Central memory CD8-positive, alpha-beta T cell (primary cell): ENCODE measurements at places on chromosomes 1 and 21.

DNA sequence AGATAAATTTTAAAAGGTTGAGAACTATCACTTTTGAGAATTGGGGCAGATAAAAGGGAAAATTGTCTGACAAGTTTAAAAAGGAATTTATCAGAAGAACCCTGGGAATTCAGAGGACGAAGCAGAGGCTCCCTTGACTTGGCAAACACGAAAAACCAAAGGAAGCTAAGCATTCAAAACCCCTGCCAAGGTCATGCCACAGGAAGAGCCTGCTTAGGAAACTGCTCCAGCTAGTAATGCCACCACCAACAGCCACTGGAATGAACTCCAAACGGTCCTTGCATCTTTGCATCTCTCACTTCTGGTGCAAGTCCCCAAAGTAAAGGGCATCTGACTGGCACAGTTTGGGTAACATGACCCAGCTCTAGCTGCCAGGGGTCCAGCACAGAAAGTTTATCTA lies 7.2 kb downstream of the GPBP1L1 start:
- H3K27me3 ChIP-seq = no peaks in the 10 kb centered on the region
- peaks cover 2% of the 10 kb centered on the region for H3K36me3 ChIP-seq
- no peak for DNase-seq
- peaks cover 69% of the 10 kb centered on the region for H3K4me1 ChIP-seq
- H3K4me3 ChIP-seq = peak overlapping the region; percentile 36

DNA sequence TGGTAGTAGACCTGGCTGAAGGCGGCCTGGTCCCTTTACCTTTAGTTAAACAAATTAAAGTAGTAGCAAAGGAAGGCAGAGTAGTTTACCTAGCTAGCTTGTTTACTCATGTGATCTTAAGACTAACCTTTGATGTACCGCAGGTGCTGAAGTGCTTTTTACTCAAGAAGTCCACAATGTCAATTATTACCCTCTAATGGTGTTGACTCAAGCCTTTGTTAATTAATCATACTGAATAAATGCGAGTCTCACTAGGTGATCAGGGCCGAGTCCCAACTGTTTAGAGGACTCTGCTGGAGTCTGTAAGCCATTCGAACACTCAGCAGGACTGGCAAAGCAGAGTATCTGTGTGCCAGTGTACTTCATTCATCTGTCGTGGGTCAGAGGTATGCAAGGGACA lies 381.1 kb upstream of the NCAM2 start:
- no peaks in the 10 kb centered on the region for H3K27me3 ChIP-seq
- no peaks in the 10 kb centered on the region for H3K36me3 ChIP-seq
- DNase-seq = no peak
- H3K27ac ChIP-seq = no peak overlapping the region

DNA sequence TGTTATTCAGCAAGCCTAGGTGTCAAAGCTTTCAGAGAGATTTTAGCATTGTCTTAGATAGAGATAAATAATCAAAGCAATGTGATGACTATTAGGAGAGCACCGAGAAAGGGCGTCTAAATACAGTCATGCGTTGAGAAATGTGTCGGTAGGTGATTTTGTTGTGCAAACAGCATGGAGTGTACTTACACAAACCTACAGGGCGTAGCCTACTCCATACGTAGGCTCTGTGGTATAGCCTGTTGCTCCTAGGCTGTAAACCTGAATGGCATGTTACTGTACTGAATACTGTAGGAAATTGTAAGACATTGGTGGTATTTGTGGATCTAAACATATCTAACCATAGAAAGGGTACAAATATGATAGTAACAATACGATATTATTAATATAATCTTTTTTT lies 31.8 kb downstream of the KIF1B start:
- peaks cover 18% of the 10 kb centered on the region for H3K4me1 ChIP-seq
- no peaks in the 10 kb centered on the region for H3K36me3 ChIP-seq
- no peak overlapping the region for H3K27ac ChIP-seq

- no peaks in the 10 kb centered on the region for H3K4me1 ChIP-seq
- no peak for DNase-seq
- peaks cover 29% of the 10 kb centered on the region for H3K27me3 ChIP-seq
- H3K27ac ChIP-seq = no peak overlapping the region
- H3K4me3 ChIP-seq = no peak overlapping the region
These were observed 131.3 kb upstream of the ARHGEF16 start for GRCh38 chr1:3323021-3323795.

GRCh38 chr1:33435096-33435820 lies 4.4 kb upstream of the PHC2 start:
- no peak overlapping the region for H3K4me3 ChIP-seq
- no peak overlapping the region for H3K27ac ChIP-seq
- H3K27me3 ChIP-seq = peaks cover 12% of the 10 kb centered on the region
- no peaks in the 10 kb centered on the region for H3K36me3 ChIP-seq
- DNase-seq = no peak
- H3K4me1 ChIP-seq = no peaks in the 10 kb centered on the region

- no peaks in the 10 kb centered on the region for H3K27me3 ChIP-seq
- DNase-seq = no peak
- H3K27ac ChIP-seq = no peak overlapping the region
- H3K4me1 ChIP-seq = no peaks in the 10 kb centered on the region
- no peak overlapping the region for H3K4me3 ChIP-seq
- peaks cover 55% of the 10 kb centered on the region for H3K36me3 ChIP-seq
These were observed 18.7 kb downstream of the EXOSC10 start for GRCh38 chr1:11080931-11081330.

DNA sequence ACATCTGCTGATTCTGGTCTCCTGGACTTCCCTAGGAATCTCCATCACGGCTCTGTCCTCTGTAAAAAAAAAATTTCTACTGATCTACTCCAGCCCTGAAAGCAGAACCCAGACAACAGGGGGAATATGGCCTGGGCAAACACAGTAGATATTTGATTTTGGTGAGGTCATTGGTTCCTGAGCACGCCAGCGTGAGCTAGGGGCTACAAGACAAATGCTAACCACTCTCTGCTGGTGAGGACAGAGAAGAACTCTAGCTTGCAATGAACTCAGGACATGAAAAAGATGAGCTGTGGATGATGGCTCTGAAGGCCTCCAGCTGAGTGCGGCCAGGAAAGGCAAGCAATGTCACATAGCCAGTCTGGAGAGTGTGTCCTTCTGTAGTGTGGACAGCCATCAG lies 17.2 kb upstream of the FYB2 start:
- H3K27me3 ChIP-seq = peaks cover 21% of the 10 kb centered on the region
- H3K4me3 ChIP-seq = no peak overlapping the region
- peaks cover 10% of the 10 kb centered on the region for H3K4me1 ChIP-seq
- no peaks in the 10 kb centered on the region for H3K36me3 ChIP-seq
- no peak overlapping the region for H3K27ac ChIP-seq

DNA sequence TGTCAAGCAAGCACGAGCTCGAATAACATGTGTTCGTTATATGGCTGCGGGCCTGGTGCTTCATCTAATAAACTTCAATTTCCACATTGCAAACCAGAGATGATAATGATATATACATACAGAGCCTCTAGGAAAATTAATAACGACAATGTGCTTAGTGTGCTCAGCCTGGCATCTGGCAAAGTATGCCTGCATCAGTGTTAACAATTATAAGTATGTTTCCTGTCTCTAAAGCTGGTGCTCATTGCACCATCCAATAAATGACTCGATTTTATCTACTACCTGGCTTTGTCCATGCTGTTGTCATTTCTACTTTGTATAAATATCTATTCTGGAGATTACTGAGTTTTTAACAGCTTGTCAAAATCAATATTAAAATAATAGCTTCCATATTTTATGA lies 1402.6 kb downstream of the MRPL39 start:
- DNase-seq = no peak
- H3K4me3 ChIP-seq = no peak overlapping the region
- H3K4me1 ChIP-seq = no peaks in the 10 kb centered on the region
- H3K27ac ChIP-seq = no peak overlapping the region
- H3K27me3 ChIP-seq = no peaks in the 10 kb centered on the region

- no peak overlapping the region for H3K27ac ChIP-seq
- no peak for DNase-seq
- H3K4me1 ChIP-seq = no peaks in the 10 kb centered on the region
- no peaks in the 10 kb centered on the region for H3K36me3 ChIP-seq
- H3K27me3 ChIP-seq = no peaks in the 10 kb centered on the region
These were observed 38.7 kb downstream of the RGS5 start for GRCh38 chr1:163163881-163164582.

DNA sequence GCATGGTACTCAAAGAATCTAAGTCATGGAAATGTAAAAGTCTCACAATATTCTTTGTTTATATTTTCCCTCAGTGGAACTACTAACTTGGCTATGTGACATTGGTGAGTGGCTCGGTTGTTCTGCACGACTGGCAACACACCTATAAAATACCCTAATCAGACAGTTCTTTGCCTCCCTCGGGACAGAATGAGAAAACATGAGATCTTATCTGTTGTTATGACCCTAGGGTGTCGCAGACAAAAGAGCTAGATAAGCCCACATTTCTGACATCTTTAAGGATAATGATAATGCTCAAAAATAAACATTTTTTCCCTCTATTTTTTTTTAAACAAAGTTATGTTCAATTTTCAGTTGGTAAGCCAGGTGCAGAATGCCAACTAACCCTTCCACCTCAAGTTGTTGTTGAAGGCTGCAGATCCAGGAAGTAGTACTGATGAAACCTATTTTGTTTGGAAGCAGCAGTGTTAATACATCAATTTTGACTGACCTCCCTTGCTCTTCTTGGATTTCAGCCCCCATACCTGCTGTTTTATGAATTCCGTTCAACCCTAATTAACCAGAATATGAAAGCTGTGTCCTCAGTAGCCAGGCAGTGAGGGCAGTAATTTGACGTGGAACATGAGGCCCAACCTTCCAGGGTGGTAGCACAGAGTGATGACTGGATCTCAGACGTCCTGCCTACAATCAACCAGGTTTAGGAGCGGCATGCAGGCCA lies 108.7 kb upstream of the DUSP10 start:
- no peaks in the 10 kb centered on the region for H3K27me3 ChIP-seq
- no peaks in the 10 kb centered on the region for H3K4me1 ChIP-seq
- H3K4me3 ChIP-seq = no peak overlapping the region
- no peak for DNase-seq
- peaks cover 2% of the 10 kb centered on the region for H3K36me3 ChIP-seq

DNA sequence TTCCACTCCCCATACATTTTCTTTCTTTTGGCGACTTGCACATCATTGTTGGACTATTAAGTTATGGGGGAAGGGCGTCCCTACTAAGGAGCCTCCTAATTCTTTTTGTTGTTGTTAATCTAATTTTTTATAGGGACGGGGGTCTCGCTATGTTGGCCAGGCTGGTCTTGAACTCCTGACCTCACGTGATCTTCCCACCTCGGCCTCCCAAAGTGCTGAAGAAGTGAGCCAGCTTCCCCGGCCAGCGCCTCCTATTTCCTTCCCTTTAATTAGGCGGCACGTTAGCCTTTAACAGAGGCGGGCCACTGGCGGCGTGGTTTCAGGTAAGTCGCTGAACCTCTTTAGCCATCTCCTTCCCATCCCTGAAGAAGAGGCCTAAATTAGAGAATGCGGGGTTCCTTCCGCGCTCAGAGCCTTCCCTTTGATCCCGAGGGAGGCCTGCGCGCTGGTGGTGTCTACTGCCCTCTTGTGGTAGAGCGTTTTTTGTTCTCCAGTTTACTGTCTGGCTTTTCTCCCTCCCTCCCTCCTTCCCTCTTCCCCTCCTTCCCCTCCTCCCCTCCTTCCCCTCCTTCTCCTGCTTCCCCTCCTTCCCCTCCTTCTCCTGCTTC lies 38.1 kb downstream of the TNFRSF9 start:
- H3K27me3 ChIP-seq = no peaks in the 10 kb centered on the region
- peaks cover 15% of the 10 kb centered on the region for H3K4me1 ChIP-seq
- peak overlapping the region; percentile 61 for H3K4me3 ChIP-seq
- peak; percentile 15 for DNase-seq

- no peaks in the 10 kb centered on the region for H3K4me1 ChIP-seq
- no peak overlapping the region for H3K27ac ChIP-seq
- no peaks in the 10 kb centered on the region for H3K27me3 ChIP-seq
- no peak overlapping the region for H3K4me3 ChIP-seq
- DNase-seq = no peak
These were observed 207.4 kb upstream of the CHRM3 start for GRCh38 chr1:239178961-239179360.

- no peaks in the 10 kb centered on the region for H3K4me1 ChIP-seq
- H3K27ac ChIP-seq = no peak within 1 kb of the TSS
- H3K27me3 ChIP-seq = peaks cover 67% of the 10 kb centered on the region
- DNase-seq = no peak
These were observed at the start of gene OPRD1 for GRCh38 chr1:28811766-28812668. TSS of gene OPRD1 (plus strand) at chr1:28812170. CDS start at chr1:28812384, 214 bp downstream.

DNA sequence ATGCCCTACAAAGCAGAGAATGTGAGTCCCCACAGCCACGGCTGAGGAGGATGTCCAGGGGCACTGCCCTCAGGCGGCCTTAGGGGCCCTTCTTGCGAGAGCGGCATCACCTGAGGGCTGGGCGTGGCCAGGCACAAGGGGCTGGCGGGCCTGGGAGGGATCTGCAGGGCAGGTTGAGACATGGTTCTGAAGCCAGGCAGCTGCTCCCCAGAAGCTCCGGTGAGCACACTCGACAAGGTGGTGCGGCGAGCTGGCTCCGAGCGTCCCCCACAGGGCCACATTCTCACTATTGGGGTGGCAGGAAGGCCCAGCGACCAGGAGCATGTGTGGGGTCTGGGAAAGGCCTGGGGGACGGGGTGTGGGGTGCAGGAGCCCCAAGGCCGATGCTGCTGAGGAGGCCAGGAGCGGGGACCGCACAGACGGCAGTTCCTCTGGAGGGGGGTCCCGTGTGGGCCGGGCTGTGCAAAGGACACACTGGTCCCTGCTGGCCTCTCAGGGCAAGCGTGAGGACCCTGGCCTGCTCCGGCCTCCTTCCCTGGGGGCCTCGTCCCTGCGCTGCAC lies 47.2 kb downstream of the MORN1 start:
- no peaks in the 10 kb centered on the region for H3K27me3 ChIP-seq
- no peak overlapping the region for H3K4me3 ChIP-seq
- H3K27ac ChIP-seq = no peak overlapping the region
- H3K36me3 ChIP-seq = no peaks in the 10 kb centered on the region
- H3K4me1 ChIP-seq = no peaks in the 10 kb centered on the region
- no peak for DNase-seq

GRCh38 chr21:45872471-45872870 lies 109.1 kb upstream of the COL6A1 start:
- no peaks in the 10 kb centered on the region for H3K4me1 ChIP-seq
- H3K27me3 ChIP-seq = peaks cover 39% of the 10 kb centered on the region
- H3K4me3 ChIP-seq = no peak overlapping the region
- H3K36me3 ChIP-seq = no peaks in the 10 kb centered on the region

GRCh38 chr1:42723511-42723910 lies 16.5 kb downstream of the CLDN19 start:
- H3K4me3 ChIP-seq = no peak overlapping the region
- H3K4me1 ChIP-seq = no peaks in the 10 kb centered on the region
- DNase-seq = no peak

GRCh38 chr1:201426479-201427310 lies 5.2 kb upstream of the TNNI1 start:
- H3K27me3 ChIP-seq = peaks cover 33% of the 10 kb centered on the region
- no peak for DNase-seq
- H3K36me3 ChIP-seq = peaks cover 1% of the 10 kb centered on the region
- H3K4me3 ChIP-seq = no peak overlapping the region

GRCh38 chr1:226882187-226882586 lies 11.8 kb downstream of the PSEN2 start:
- H3K4me3 ChIP-seq = peak overlapping the region; percentile 76
- peaks cover 30% of the 10 kb centered on the region for H3K4me1 ChIP-seq
- DNase-seq = no peak
- H3K36me3 ChIP-seq = peaks cover 9% of the 10 kb centered on the region

- DNase-seq = no peak
- H3K36me3 ChIP-seq = peaks cover under 1% of the 10 kb centered on the region
- no peaks in the 10 kb centered on the region for H3K27me3 ChIP-seq
- H3K4me1 ChIP-seq = no peaks in the 10 kb centered on the region
- H3K4me3 ChIP-seq = no peak overlapping the region
These were observed 20.1 kb upstream of the CDCP2 start for GRCh38 chr1:54172614-54173599.

- no peaks in the 10 kb centered on the region for H3K4me1 ChIP-seq
- DNase-seq = no peak
- no peak overlapping the region for H3K27ac ChIP-seq
- no peaks in the 10 kb centered on the region for H3K27me3 ChIP-seq
- peaks cover 16% of the 10 kb centered on the region for H3K36me3 ChIP-seq
These were observed 54.5 kb downstream of the PRDM15 start for GRCh38 chr21:41824466-41825207.
